ENCODE measurements at places on chromosomes 6 and 20. TPM values are rescaled to one million over a fixed set of nuclear protein-coding genes. Genes with fewer than 3 reads are reported as not detected.

GRCh38 chr6:156974830-156975261, 197.7 kb downstream of the ARID1B start:
- DNase-seq: no peak

DNA sequence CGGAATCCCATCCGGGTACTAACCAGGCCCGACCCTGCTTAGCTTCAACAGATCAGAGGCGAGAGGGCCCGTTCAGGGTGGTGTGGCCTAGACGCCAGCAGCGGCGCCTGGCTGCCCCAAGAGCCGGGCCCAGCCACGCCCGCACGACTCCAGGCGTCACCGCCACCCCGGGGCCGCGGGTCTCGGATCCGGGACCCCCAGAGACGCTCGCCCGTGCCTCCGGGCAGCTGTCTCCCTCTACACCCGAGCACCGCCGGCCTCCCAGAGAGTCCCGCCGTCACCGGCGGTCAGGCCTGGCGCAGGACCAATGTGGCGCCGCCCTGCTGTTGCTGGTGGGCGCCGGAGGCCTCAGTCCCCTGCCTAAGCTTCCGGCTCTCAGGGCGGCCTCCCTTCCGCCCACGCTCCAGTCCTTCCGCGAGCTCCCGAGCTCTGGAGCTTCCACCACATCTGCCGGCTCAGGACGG, 441.2 kb upstream of the DEFB115 start:
- no peak for DNase-seq

- no peak for DNase-seq
Observed at GRCh38 chr20:63908008-63908682, 13.2 kb downstream of the DNAJC5 start.

- no peak for DNase-seq
Observed at GRCh38 chr6:137764464-137764863, 102.6 kb upstream of the TNFAIP3 start.

The FLRT3 gene
- 1.3 TPM for total RNA-seq

Data from SJSA1 (cell line).